ENCODE measurements at places on chromosomes 7 and 10.

- no peak for DNase-seq
These were observed 6.1 kb downstream of the IQUB start for GRCh38 chr7:123528265-123528664.

DNA sequence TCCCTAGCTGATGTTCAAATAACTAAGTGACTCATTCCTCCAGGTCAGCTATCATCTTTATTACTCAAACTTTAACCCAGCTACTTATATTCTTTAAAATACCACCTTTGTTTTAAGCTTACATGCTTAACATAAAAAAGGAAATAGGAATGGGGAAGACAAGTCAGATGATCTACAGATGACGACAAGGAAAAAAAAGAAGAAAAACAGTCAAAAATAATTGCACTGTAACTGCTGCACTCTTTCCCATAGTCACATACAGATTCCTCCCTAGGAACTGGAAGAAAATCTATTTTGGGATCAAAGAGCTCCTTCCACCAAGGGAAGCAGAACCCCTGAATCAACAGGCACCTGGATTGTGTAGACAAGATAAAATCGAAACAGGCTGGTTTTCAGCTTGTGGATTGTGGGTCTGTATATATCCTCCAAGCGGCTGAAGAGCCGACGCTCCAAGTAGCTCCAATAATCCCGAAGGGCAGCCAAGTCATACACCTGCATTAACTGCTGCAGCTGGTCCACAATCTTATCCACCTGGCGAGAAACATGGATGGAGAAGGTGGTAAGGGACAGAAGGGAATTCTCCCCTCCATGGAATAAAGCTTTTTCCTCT lies 2.0 kb downstream of the WDR91 start:
- no peak for DNase-seq

DNA sequence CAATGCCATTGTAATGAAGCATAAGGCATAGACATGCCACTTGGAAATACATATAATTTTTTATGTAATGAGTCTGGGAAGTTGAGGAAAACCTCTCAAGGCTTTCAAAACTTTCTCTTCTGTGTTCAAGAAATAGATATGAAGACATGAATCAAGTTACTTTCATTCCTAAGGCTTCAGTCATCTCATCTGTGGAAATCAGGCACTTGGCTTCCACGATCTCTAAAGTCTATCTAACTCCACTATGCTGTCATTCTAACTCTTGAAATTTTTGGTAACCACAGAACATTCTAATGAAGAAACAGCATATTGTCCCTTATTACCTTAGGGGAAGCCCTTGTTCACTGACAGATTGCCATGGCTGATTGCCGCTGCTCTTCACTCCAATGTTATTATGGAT lies 242.6 kb downstream of the CNTNAP2 start:
- DNase-seq = no peak

DNA sequence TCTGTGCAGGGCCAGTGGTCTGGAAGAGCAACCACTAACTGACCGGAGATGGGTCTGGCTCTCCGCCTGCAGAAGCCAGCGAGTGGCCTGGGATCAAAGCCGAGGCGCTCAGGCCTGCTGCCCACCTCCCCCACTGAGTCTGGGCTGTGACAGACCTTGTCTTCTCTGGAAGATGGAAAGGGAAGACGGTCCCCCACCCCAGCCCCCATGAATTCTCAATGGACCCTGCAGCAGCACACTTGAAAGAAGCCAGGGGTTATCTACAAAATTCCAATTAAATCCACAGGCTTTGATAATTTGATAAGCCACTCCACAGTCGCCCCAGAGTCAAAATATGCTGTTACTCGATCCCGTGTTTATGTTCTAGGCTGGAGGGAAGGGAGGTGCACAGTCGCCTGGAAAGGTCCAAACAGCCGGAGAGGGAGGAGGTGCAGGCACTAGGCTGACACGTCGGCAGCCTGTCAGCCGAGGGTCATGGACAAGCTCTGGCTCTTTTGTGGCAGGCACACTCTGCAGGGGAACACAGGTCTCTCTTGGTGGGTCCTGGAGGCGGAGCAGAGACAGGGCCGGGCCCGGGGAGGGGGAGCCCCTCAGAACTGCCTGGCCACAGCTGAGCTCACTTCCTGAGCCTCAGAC lies 134.9 kb downstream of the SH3PXD2A start:
- DNase-seq = no peak

DNA sequence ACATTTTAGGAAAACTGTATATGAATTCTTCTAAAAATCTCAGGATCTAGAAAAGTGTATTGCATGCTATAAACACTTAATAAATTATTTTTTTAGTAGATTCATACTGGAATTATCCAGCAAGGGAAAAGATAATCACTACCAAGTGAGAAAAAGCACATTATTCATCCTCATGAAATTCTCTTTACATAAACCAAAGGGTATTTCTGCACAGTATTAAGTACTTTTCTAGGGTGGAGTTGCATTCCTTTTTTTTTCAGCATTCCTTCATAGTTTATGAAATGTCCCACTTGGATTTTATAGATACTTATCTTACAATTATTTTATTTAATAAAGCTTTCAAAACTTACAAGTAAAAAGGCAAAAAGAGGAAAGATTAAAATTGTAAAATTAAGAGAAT lies 403.3 kb downstream of the HGF start:
- no peak for DNase-seq

- no peak for DNase-seq
These were observed 325.7 kb downstream of the GATA3 start for GRCh38 chr10:8379906-8380832.

GRCh38 chr7:151477867-151478266 lies 37.9 kb upstream of the CRYGN start:
- no peak for DNase-seq

DNA sequence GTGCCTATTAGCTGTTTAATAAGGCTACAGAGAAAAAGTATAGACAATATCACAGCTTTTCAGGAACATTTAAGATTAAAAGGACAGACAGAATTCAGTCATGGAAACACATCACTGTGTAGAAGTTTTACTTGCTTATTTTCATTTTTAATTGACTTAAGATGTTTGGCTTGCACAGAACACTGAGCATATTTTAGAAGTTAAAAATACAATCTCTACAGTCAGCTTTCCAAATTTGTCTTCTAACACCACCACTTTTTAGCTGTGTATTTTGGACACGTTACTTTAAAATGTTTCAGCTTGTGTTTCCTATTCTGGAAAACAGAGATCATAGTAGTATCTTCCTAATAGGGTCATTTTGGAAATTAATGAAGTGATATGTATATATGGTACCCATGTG lies 11.8 kb downstream of the CFAP69 start:
- DNase-seq = no peak

DNA sequence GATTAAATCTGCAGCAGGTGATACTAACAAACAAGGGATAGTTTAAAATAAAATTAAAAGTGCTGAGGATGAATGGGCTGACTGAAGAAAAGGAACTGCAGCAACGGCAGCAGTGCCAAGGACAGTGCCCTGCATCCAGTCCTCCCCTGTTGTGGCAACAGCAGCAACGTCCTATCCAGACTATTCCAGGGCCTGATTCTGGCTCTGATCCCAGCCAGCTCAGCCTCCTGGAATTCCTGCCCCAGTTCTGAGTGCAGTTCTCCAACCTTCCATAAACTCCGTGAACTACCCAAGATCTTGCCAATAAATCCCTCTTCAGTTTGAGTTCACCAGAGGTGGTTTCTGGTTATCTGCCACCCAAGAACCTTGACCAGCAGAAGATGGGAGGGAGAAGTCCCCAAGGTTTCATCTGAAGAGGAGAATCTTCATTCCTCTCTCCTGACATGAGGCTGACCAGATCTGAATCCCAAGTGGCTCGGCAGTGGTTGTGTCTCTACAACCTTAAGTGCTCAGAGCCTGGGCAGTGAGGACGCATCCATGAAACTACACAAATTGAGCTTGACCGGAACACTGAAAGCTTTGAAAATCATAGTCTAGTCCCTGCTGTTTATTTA lies 115.8 kb downstream of the SORBS1 start:
- no peak for DNase-seq

DNA sequence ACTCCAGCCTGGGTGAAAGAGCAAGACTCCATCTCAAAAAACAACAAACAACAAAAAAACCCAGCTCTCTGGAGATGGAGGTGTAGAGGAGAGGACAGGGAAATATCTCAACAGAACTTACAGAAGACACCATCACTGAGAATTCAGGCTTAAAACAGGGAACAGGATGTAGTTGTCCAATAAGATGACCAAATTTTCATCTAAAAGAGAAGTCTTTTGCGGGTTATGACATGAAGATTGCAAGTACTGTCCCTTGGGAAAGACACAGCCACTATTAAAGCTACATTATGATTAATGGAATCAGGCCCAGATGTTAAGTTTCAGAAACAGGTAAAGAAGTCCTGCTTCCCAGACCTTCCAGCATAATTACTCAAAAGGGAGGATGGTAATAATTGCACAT lies 235.2 kb upstream of the NRP1 start:
- DNase-seq = no peak

DNA sequence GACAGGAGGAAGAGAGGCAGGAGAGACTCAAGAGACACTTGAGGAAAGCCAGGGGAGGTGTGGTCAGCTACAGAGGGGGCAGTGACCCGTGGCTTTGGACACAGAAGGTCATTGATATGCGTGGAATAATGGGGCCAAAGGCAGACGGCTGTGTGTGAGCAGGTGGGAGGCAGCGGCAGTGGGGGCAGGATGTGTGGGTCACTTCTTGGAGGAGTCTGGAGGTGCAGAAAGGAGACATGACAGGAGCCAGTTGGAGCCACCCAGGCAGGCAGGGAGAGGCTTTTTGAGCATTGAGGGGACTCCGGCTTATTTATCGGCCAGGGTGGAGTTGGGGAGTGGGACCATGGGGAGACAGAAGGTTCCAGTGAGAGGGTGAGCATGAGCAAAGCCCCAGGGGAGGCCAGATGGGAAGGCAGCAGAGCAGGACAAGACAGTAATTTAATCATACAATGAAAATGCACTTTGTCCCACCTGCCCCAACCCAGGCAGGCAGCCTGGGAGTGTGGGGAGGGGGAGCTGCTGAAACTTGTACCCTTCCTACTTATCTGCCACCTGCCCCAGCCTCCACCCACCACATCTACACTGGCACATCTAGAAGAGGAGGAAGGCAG lies 5.0 kb downstream of the LDB3 start:
- DNase-seq = no peak

DNA sequence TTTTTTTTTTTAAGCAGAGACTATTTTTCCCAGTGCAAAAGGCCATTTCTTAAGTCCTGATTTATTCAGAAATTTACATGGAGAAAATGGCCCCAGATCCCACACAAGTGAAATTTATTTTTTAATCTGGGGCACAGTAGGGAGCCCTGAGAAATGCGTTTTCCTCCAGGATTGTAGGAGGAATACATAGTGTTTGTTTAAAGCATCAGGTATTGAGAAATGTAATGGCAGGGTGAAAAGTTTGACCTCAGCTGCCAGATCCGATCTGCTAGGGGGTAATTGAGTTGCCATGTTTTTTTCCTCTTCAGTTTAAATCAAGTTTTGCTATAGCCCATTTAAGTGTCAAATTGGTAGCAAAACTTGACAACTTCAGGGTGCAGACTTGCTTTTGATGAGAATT lies 110.0 kb downstream of the LRMDA start:
- DNase-seq = no peak

DNA sequence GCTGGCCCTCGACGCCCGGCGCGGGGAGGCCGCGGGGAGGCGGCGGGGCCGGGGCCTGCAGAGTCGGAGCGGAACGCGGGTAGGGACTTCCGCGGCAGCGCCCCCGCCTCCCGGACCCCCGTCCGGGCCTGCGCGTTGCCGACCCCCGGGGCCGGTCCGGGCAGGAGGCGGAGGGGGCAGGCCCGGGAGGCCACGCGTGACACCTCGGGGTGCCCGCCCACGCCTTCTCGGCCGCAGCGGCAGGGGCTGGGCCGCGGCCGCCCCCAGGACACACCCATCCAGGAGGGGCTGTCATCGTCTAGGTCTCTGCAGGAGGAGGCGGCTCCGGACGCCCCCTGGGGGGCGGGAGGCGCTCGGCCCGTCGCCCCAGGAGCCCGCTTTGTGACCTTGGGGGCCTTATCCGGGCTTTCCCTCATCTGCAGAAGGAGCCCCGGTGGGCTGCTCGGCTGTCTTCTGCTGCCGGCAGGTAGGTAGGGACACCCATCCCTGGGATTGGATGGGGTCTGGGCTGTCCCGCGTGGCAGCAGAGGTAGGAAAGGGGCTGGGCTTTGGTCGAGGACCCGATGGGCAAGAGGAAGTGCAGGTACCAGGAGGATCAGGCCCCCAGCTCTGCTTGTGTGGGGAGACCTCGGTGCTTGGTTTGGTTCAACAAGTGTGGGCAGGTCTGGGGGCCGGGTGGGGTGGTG lies 569 bp downstream of the ZNF316 start:
- peak; percentile 84 for DNase-seq

DNA sequence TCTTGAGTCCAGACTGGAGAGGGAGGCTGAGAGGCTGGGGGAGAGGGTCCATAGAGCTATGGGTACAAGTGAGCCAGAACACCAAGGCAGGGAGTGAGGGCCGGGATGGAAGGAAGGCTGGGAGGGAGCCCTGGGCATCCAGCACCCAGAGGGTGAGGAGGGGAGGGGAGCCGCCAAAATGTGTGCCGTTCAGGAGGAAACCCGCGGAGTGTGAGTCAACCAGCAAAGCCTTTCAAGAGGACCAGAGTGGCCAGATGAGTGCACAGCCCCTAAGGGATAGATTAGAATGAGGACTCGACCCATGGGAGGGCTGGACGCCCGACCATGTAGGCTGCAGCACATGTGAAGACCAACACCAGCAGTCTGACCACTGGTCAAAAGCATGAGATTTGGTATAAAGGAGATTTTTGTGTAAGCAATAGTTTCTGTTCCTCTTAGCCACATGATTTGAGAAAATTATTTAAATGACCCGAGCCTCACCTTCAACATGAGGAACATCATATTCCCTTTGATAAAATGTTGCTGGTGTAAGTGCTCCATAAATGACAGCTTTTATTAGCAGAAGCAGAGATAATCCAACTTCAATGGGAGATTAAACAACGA lies 179.7 kb upstream of the GRB10 start:
- DNase-seq = no peak

DNA sequence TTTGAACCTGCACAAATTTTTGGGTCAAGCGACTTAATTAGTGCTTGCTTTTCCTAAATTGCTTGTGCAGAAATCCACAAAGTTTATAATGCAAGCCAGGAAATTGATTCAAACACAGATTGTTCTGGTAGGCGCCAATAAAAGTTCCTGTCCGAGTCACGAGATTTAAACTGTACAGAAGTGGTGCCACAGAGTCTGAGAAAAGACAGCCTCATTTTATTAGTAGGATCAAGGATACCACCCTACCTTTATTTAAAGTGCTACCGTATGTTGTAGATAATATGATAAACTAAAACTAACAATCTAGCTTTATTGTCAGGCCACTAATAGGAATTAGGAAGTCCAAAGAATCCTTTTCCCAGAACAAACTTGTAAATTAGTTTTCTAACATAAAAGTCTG lies 696.7 kb downstream of the TNS3 start:
- no peak for DNase-seq

- no peak for DNase-seq
These were observed 600.5 kb upstream of the MGMT start for GRCh38 chr10:128866551-128866950.

GRCh38 chr7:24325708-24326107 lies 41.7 kb downstream of the NPY start:
- DNase-seq = no peak

- DNase-seq = no peak
These were observed 92.6 kb downstream of the RGS10 start for GRCh38 chr10:119449760-119450461.

- no peak for DNase-seq
These were observed 26.0 kb downstream of the WDR86 start for GRCh38 chr7:151383638-151384351.
